AG09309 (cell line): ENCODE measurements at places on chromosomes 1 and 21.
A peak's percentile ranks its signal among the peaks of the same experiment; 100 is the strongest.

GRCh38 chr1:68725001-68725752 is 228.3 kb upstream of the DEPDC1 start:
- DNase-seq: no peak

GRCh38 chr21:37558676-37559211 is 192.2 kb downstream of the DYRK1A start:
- DNase-seq: no peak

DNA sequence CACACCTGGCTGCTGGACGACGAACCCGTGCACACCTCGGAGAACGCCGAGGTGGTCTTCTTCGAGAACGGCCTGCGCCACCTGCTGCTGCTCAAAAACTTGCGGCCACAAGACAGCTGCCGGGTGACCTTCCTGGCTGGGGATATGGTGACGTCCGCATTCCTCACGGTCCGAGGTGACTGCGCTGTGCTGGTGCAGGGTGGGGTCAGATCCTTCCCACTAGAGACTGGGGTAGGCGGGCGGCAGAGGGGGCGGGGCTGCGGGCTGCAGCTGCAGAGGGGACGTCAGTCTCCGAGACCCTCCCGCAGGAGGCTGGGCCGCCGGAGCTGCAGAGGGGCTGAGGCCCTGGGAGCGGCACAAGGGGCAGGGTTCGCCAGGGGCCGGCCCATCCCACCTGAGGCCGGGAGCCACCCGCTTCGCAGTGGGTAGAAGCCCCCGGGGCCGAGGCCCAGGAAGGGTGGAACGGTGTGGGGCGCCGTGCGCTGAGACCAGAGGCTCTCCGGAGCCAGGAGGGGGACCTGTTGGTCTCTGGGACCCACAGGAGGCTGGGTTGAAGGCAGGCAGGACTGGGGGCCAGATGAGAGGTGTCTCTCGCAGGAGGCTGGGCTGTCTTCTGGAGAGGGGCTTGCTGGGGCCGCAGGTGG is 90.6 kb downstream of the TRIM11 start:
- no peak for DNase-seq

DNA sequence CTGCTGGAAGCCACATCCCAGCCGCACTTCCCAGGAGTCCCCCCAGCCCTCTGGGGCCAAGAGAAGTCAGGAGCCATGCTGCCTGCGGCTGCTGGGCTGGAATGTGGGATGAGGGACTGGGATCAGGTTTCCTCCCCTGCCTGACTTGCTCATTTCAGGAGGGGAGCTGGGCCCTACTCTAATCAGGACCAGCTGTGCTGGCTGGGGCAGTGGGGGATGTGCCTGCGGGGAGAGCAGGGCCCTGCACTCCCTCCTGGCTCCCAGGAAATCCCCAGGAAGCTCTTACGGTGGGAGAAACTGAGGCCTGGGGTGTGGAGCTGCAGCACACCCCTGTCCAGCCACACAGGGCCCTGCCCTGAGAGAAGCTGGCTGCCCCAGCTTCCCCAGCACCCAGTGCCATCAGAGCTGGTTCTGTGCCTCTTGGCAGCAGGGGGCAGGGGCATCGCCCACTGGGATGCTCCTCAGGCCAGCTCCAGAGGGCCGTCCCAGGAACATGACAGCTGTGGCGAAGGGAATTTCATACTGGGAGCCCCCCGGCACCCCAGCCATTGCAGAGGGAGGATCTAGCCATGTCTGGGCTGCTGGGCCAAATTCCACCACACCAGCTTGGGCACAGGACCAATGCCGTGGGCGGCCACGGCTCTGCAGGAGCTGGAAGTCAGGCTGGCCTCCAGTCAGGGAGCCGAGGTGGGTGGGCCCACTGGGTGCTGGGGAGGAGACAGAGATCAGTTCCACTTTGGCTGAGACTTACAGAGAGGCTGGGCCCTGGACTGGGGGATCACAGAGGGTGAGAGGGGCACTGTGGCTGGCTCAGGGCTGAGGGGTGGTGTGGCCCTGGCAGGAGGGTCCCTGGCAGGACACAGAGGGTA is 21.3 kb upstream of the PRSS38 start:
- DNase-seq: peak; percentile 75
